ENCODE measurements at places on chromosomes 3 and 15. TPM values are rescaled to one million over a fixed set of nuclear protein-coding genes. Genes with fewer than 3 reads are reported as not detected.

The LNP1 gene
- 2.2 TPM for total RNA-seq

The MCTP2 gene
- 8.6 TPM for total RNA-seq

The SLC4A7 gene
- 86.7 TPM for total RNA-seq

The CAPN3 gene
- under 0.01 TPM for total RNA-seq

The RETNLB gene
- total RNA-seq, result not detected

Measured in IMR-90 (cell line).